Fibroblast of skin of right quadriceps (primary cell): ENCODE measurements at places on chromosomes 4 and X.

DNA sequence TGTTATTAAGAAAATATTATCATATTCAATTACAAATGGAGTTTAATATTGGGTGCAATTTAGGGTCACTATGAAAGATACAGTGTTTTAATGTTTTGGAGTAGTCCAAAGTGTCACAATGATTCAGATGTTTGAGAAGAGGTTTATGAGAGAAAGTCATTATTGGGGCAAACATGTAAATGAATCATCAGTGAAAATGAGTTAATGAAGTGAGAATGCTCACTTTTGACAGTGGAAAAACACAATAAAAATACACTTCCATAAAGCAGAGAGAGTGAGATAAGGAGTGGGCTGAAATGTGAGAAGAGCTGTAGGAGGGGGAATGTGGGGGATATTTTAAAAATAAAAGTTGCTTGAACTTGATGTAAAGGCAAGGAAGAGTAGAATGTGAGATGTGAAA, 957.1 kb downstream of the PCDH18 start:
- DNase-seq, result no peak

DNA sequence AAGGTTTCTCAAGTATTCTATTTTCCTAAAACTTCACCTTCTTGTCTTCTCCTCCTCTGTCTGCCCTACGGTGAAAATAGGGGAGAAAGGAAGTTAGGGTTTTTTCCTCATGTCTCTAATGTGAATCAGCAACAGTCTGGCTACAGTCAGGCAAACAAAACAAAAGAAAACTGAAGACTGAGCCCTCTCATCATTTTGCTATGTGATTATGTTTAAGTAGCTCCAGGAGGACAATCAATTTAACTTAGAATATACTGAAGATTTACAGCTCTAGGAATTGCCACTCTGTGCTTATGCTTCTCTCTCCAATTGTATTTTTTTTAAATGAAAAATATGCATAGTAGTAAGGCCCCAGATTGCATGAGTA, 316.2 kb downstream of the GPAT3 start:
- DNase-seq, result peak; percentile 83

DNA sequence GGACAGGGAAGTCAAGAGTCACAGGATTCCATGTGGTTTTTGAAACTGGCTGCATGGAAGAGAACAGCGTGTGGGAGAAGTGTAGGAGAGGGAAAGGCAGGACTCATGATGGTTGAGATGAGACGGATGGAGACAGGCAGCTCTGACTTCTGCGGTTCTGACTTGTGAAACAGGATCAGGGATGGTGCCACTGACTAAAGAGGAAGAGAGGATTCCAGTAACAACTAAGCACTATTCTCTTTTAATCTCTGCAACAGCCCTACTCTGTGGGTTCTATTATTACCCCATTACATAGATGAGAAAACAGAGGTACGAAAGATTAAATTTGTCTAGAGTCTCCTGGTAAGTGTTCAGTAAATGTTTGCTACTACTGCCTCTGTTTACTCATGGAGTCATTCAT, 156.3 kb downstream of the CBR4 start:
- DNase-seq, result no peak

DNA sequence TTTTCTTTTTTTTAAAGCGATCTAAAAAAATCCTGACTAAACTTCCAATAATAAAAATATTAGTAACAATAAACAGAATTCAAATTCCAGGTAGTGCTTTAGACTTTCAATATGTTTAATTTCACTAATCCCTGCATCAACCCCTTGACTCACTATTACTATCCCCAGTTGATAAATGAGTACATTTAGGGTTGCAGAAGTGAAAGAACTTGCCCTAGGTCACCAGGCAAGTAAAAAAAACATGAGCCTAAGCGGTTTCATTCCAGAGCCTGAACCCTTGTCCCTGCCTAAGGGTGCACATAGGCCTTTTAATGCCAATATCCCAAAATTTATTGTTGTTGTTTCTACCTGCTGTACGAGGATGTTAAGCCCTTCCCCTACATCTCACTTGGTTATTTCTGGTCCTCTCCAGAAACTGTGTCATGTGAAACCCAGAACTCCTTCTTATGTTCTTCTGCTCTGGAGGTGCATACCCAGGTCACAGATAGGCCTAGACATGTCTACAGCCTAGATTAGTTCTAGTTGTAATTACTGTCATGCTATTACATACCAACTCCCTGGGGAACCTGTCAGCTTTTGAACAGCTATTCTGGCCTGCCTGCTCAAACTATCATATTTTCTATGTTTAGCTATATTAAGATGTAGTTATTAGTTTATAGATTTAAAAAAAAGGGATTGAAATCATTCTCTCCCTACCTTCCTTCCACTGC, 244.5 kb upstream of the PITX2 start:
- DNase-seq, result no peak

DNA sequence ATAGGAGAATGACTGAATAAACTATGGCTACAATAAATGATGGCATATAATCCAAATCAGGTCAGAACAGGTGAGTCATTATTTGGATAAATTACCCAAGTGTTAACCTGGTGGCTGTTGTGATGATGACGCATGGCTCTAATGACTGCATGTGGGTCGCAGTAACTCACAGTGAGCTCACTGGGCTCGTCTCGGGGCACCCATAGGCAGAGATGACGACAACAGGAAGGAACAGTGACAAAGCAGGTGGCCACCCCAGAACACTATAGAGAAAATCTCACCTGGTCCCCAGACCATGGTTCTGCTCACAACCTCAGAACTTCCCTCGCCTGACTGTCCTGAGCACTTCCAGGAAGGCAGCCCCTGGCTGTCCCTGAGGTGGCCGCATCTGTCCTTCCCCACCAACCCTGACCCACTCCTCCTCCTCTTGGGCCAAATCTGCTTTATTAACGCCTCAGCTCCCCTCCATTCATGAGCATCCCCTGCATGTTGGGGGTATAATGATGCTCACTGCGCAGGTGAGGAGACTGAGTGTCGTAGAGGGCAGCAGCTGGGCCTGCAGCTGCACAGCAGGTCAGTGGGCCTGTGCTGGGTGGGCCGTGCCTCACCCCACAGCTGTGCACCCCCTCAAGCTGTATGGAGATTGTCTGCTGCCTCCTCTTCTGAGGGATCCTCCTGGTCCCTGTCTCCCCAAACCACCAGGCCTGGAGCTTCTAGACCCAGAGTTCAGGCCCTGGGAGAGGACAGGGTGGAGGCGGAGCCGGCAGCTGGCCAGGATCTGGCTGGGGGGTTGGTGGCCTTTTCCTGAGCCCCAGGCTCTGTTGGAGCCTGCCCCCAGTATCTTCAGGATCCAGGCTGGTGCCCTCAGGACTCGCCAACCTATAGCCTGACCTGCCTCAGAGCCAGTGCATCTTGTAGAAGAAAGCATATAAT, 30.9 kb upstream of the FAM156A start:
- DNase-seq, result no peak

DNA sequence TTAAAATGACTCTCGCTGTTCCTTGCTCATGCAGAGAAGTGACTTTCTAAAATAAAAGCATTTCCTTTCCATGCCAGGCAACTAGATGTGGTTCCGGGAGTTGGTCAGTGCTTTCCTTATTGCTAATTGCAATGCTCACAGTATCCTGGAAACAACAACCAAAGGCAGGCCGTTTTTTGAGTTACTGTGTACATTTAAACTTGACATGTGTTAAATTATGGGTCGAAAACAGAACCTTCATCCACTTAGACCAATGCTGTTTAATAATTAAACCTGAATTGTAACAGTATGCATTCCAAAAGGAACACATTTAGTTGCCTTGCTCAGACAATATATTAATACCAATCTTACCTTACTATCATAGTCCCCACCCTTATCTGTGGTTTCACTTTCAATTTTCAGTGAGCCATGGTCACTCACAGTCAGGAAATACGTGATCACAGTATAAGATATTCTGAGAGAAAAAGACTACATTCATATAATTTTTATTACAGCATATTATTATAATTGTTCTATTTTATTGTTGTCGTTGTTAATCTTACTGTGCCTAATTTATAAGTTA, 102.6 kb downstream of the HS6ST2 start:
- DNase-seq, result no peak

DNA sequence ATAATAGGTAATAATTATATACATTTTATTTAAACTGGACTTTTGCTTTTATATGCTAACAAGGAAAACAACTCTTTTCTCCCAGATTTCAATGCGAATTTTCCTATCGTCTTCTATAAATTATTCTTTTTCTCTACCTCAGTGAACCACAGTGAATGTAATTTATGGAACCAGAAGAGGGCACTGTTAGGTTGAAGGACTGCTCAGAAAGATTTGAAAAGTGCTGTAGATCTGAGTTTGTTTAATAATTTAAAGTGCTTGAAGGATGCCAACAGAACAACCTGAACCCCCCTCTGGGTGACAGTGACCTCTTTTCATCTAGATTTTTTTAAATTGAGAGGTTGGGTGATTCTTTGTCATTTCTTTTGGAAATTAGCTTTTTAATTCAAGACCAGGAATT, 54.9 kb downstream of the PHOX2B start:
- DNase-seq, result peak; percentile 10
